ENCODE measurements at places on chromosomes 6 and 20.
A peak's percentile ranks its signal among the peaks of the same experiment; 100 is the strongest.

GRCh38 chr20:25049261-25050060 is 8.5 kb downstream of the ACSS1 start:
- DNase-seq = no peak

DNA sequence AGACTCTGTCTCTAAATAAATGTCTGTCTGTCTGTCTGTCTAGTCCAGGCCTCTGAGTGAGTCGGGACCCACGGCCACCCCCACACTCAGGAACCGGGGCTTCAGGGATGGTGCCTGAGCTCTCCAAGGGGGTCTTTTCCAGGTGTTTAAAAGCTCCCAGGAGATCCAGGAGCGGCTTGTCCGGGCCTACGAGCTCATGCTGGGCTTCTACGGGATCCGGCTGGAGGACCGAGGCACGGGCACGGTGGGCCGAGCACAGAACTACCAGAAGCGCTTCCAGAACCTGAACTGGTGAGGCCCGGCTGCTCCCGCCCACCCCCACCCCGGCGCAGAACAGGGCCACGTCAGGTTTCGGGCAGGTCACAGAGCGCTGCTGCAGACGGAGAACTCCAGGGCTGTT is 5.5 kb upstream of the COL9A3 start:
- DNase-seq = no peak

DNA sequence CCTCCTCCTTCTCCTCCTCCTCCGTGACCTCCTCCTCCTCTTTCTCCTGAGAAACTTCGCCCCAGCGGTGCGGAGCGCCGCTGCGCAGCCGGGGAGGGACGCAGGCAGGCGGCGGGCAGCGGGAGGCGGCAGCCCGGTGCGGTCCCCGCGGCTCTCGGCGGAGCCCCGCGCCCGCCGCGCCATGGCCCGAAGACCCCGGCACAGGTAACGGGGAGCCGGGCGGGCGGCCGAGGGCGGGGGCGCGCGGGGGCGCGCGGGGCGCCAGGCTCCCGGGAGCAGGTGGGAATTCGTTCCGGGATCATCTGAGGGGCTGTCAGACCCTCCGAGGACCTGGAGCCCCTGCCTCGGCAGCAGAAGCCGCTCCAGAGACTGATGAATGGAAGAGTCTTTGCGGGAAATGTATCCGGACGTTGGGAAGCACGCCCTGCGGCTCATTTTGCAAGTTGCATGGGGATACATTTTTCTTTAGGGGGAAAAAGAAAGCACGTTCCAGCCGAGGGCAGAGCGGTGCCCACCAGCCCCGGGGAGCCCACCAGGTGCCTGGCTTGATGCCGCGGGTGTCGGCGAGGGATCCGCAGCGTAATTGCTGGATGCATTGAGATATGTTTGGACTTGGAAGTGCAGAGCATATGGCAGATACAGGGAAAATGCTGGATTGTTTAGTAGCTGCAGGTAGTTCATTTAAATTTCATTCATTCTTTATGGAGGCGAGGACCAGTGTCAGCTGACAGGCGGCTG is 394 bp downstream of the MYB start:
- no peak for DNase-seq

DNA sequence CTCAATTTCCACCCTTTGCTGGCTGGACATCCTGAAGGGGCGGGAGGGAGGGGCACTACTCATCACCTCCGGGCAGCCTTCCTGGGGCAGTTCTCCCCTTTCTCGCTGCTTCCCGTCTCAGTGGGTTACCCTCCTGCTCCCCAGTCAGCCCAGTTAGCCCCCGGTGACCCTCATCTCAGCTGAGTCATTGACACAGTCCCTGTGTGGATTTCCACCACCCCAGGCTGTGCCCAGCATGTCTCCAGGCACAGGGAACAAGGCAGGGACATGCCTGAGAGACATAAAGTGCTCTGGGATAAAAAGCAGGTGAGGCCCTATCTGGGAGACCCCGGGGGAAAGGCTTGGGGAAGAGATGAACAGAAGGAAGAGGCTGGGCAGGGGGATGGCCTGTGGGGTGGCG is 29.9 kb upstream of the HMGA1 start:
- no peak for DNase-seq

- no peak for DNase-seq
These were observed 548.9 kb downstream of the QKI start for GRCh38 chr6:163963205-163964120.

- DNase-seq = no peak
These were observed 21.1 kb upstream of the TRIM26 start for GRCh38 chr6:30234356-30234755.

GRCh38 chr6:99148111-99148510 is 200.4 kb upstream of the FBXL4 start:
- no peak for DNase-seq

DNA sequence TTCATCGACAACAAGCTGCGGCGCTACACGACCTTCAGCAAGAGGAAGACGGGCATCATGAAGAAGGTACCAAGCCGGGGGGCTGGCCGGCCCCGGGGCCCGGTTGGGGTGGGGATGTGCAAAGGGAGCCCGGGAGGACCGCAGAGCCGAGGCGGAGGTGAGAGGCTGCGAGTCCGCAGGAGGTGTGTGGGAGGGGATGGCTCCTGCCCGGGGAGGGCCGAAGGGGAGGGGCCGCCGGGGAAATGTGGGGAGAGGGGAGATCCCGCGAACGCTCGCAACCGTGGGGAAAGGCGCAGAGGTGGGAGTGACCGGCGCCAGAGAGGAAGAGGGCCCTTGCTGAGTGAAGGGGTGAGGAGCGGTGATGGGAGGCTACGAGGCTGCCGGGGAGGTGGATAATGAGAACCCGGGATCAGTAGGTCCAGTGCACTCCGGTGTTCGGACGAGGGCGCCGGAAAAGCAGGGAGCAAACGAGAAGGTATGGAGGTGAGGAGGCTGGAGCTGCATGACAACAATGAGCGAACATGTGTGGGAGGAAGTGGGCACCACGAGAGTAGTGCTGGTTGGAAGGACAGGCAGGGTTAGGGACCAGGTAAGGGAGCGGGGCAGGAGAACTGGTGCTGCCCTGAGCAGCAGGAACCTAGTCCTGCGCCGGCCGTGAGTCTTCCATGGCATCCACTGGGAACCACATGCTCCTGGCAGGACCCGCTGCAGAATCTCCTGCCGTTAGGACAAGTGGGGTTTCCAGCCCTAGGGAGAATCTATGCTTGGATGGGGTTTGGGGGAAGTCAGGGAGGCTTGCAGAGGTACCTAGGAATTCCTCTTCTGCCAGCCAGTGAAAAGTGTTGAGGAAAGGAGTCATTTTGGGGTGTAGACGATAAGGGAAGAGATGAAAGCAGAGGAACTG is 1.3 kb downstream of the SRF start:
- peak; percentile 47 for DNase-seq

DNA sequence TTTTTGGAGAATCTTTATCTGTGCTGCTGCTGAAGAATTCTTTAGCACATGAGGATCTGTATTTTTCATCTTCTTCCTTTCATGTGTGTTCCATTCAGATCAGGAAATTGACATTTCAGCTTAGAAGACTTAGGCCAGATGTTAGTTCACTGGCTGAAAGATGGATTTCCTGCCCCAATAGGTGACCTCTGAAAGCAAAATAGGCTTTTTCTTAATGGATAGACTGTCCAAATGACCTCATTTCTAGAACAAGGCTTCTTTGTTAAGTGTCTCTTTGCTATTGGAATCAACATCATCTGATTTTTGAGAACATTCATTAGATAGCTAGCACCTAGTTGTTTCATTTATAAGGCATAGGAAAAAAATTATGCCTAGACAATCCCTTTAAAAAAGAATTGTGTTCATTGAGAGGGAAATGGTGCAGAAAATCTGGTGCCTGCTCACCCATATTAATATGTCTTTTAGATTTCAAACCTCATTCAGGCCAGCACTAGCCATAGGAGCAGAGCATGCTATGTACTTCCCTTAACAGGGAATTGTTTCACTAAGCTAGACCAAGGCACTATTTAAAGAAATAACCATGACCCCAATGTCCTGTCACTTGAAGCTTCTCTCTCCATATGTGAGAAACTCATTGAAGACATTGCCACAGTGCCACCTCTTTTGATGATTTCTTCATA is 13.6 kb upstream of the SASH1 start:
- no peak for DNase-seq

GRCh38 chr6:6521961-6522482 is 66.5 kb upstream of the LY86 start:
- DNase-seq = no peak

DNA sequence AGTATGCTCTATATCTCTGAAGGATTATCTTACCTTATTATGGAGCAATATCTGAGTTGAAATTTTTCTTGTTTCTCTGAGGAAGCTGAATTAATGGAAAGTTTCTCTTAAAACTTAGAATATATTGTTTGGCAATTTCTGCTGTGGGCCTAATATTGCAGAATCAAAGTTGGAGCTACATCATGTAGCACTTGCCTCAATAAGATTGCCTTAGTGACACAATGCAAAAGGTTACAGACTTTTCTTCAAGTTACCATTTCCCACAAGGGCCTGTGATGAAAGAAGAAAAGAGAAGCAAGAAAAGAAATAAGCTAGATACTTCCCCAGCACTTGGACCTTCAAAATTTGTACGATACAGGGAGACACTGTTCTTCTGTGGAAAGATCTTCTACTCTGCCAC is 151.2 kb downstream of the SOBP start:
- DNase-seq = no peak

- DNase-seq = no peak
These were observed 24.4 kb downstream of the GRIK2 start for GRCh38 chr6:101417900-101418299.

DNA sequence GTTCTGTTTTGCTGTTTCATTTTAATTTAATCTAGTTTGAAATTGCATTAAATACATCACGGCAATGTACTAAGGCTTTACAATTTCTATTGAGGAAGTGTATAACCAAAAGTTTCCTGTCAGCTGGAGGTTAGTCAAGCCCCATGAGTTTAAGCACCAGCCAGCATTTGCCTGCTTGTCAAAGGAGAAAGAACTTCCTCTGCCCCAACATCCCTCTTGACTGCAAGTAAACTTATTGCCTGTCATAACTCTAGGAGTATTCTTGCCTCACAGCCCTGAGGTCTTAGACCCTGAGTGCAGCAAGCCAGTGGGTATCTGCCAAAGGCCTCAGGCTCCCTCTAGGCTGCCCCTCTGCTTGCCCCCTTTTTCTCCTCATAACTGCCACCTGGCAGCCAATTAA is 106.7 kb upstream of the INSM1 start:
- no peak for DNase-seq

DNA sequence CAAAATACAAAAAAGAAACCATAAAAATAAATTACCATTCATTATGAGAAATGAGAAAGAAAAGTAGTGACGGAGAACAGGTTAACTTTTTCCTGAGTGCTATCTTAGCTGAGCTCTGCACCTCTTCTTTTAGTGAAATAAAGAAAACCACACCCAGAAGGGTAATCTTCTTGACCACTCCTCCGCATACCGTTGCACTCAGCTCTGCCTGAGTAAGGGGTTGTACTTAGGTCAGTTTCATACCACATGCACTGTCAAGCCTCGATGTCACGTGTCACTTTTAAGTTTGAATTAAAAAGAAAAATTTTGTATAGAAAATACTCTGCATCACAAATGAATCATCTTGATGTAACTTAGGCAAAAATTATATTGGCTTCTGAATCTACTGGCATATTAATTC is 2.8 kb downstream of the EZR start:
- no peak for DNase-seq

DNA sequence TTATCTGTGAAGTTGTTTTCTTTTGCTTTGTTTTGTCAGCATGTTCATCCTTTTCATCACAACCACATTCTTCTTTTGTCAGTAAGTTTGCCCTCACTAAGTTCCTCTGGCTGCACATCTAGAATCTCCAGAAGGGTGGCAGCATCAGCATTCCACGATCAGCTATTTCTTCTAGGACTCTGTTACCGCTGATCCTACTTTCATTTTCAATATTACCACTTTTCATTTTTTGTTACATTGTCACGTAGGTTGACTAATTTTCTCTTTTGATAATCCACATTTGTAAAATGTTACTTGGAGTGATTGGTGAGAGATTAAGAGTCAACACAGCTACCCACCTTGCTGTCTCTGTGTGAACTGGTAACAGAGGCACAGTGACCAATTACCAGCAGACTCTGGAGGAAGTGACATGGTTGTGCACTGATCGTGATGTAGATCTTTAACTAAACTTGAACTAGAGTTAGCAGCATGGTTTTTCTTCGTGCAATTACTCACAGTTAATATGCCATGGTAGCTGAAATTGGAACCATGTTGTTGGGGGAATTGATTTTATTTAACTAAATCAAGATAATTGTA is 307.9 kb upstream of the SLC35B3 start:
- DNase-seq = no peak

DNA sequence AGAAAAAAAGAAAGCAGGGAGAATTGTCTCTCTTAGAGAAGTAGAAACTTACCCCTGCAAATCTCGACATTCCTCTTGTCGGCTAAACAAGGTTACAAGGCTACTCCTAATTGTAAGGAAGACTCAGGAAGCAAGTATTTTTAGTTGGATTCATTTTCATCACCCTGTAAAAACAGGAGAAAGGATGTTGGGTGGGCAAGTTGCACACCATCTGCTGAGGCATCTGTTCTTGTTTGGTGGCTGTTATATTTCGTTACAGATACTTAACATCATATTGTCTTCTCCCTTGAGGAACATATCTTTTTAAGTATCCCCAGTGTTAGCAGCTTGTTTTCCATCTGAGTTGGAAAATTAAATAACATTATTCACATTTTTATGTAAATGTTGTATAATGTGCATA is 187.5 kb downstream of the PLCB4 start:
- DNase-seq = no peak

GRCh38 chr6:39247667-39248194 is 18.5 kb upstream of the KCNK5 start:
- no peak for DNase-seq

- no peak for DNase-seq
These were observed 33.2 kb upstream of the PNISR start for GRCh38 chr6:99458319-99458718.

DNA sequence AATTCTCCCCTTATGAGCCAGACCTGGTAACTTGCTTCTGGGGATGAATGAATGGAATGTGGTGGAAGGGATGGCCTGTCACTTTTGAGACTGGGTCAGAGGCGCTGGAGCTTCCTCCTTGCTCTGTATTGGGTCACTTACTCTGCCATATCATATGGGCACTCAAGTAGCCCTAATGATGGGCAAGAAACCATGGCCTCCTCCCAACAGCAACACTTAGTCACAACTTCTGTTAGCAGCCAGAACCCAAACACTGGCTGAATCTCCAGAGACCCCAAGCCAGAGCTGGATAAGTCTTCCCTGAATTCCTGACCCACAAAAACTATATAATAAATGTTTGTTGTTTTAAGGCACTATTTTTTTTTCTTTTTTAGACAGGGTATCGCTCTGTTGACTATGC is 5.5 kb downstream of the E2F1 start:
- DNase-seq = no peak
